ENCODE measurements at places on chromosomes 2 and 18. TPM values are rescaled to one million over a fixed set of nuclear protein-coding genes. Genes with fewer than 3 reads are reported as not detected.

TLX2 gene
- total RNA-seq = not detected

ANKRD29 gene
- not detected for total RNA-seq

ANKRD44 gene
- total RNA-seq = 113 TPM

FSHR gene
- not detected for total RNA-seq

TMEM17 gene
- total RNA-seq = not detected
